Type B pancreatic cell (in vitro differentiated cells): ENCODE measurements at places on chromosomes 2 and 18. TPM values are rescaled to one million over a fixed set of nuclear protein-coding genes. Genes with fewer than 3 reads are reported as not detected.

LIPG gene
- total RNA-seq: 16.9 and 22.7 TPM in 2 replicates

DNA sequence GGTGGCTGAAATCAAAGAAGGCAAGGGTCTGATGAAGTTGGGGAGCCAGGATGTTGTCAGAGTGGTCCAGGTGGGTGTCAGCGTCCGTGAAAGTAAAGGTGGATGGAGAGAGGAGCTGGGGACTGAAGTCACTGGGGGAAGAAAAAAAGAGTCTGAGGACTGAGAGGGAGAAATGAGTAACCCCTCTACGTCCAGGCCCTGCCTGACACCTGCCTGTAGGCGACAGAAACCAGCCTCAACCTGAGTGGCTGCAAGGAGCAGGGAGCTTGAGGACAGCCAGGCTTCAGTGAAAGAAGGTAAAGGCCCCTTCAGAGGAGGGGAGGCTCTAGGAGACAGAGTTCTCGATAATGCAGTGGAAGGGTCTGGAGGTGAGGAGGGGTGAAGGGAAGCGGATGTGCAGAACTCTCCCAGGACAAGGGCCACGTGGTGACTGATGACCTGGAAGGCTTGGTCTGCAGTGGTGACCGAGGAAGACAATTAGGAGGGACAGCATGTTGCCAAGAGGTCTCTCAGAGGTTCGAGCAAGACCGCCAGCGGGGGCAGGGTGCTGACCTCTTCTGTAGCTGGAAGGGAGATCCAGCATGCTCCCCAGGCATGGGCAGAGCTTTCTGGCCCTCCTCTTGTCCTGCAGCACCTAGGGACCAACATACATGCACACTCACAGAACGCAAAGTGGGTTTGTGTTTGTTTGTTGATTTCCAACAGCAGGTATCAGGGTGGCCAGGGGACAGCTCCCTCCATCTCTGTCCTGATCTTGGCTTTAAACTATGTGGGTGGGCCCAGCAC is 86.6 kb upstream of the TMEM247 start:
- no peak overlapping the region for H3K4me3 ChIP-seq
- H3K36me3 ChIP-seq: peaks cover 7% of the 10 kb centered on the region
- peak overlapping the region; percentile 27 for H3K27ac ChIP-seq
- peaks cover 9% of the 10 kb centered on the region for H3K4me1 ChIP-seq
- peak; percentile 64 for DNase-seq
- H3K27me3 ChIP-seq: no peaks in the 10 kb centered on the region

GRCh38 chr18:69580107-69580506 is 179.4 kb downstream of the DOK6 start:
- H3K4me3 ChIP-seq: no peak overlapping the region
- DNase-seq: no peak
- H3K36me3 ChIP-seq: no peaks in the 10 kb centered on the region
- H3K27ac ChIP-seq: no peak overlapping the region
- H3K4me1 ChIP-seq: no peaks in the 10 kb centered on the region
- H3K27me3 ChIP-seq: no peaks in the 10 kb centered on the region

DNA sequence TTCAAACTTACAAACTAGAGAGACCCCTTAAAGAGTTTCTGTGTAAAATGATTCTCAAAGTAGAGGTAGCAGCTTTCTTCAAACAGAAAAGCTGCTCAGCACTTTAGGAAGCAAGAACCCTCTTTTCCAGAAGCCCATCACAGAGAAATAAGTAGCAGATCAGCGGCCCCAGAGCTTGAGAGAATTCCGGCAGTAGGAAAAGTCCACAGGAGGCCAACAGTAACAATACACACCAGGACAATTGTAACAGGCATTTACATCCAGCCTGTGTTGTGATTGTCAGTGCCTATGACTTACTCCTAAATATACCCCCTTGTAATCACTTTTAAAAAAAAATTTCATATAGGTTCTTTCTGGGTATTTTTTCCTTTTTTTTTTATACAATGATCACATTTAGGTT is 161.4 kb upstream of the ACVR2A start:
- H3K27ac ChIP-seq: no peak overlapping the region
- no peak for DNase-seq
- H3K4me3 ChIP-seq: no peak overlapping the region
- H3K4me1 ChIP-seq: no peaks in the 10 kb centered on the region

DNA sequence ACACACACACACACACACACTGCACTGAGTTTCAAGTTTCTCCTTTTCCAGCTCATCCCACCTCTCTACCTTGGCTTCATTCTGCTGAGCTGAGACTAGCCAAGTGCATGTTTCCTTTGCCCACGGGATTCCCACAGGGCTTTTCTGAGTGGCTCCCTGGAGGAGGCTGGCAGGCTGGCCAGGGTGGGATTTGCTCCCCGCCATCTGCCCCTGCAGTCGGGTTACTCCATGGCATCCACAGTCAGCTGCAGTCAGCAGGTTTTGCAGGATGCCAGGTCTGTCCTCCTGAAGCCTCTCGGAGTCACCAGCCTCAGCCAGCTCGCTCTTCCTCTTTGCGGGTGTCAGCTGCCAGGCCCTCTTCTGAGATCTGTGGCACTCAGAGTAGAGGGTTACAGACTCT is 783.7 kb upstream of the SOX11 start:
- H3K4me3 ChIP-seq: no peak overlapping the region
- no peak overlapping the region for H3K27ac ChIP-seq
- H3K36me3 ChIP-seq: no peaks in the 10 kb centered on the region
- no peaks in the 10 kb centered on the region for H3K4me1 ChIP-seq

GALNT13 gene
- total RNA-seq: 5.9 and 11.2 TPM in 2 replicates

DNA sequence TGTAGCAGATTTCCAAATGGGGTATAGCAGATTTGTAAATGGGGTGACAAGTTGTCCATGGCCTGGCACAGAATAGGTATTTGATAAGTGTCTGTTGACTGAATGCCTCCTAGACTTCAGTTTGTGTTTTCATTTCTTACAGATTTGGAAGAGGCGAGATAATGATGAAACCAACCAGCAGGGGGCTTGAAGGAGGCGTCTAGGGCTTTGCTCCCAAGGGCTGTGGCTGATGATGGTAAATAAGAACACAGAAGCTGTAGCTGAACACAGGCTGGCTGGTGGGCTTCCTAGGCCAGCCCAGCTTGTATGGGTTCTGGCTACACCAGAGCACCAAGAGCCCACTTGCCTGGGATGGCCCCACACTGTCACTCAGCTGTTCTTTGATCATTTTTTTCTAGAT is 19.4 kb downstream of the SFTPB start:
- no peaks in the 10 kb centered on the region for H3K4me1 ChIP-seq
- H3K27ac ChIP-seq: peak overlapping the region; percentile 62
- DNase-seq: no peak

MARCO gene
- 1.1 and 1.6 TPM in 2 replicates for total RNA-seq

GRCh38 chr18:68667121-68667520 is 47.8 kb downstream of the TMX3 start:
- H3K36me3 ChIP-seq: no peaks in the 10 kb centered on the region
- H3K4me1 ChIP-seq: no peaks in the 10 kb centered on the region
- H3K27me3 ChIP-seq: peaks cover 5% of the 10 kb centered on the region
- H3K27ac ChIP-seq: no peak overlapping the region
- no peak for DNase-seq
- no peak overlapping the region for H3K4me3 ChIP-seq

GRCh38 chr2:11753452-11753885 is 7.0 kb downstream of the LPIN1 start:
- peaks cover 7% of the 10 kb centered on the region for H3K27me3 ChIP-seq
- no peak for DNase-seq
- H3K36me3 ChIP-seq: peaks cover 3% of the 10 kb centered on the region

DNA sequence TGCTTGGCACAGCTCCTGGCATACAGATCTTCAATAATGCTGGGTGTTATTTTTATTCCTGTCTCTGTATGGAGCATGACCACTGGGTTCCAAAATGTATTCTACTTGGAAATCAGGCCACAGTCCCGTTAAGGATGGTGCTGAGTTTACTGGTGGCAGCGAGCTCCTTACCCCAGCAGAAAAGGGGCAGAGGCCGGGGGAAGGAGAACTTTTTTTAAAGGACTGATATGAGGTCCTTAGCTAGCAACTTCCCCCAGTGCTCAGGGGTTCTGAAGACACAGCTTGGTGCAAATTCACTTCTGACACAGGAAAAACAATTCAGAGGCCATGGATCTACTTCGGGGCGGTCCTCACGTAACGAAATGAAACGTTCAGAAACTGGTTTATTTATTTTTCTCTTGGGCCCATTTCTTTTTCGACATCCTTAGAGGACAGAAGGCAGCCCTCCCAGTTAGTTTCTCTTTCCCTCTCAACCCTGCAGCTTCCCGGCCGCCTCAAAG is 872 bp downstream of the RDH14 start:
- DNase-seq: no peak
- no peaks in the 10 kb centered on the region for H3K27me3 ChIP-seq
- H3K27ac ChIP-seq: peak overlapping the region; percentile 92
- peaks cover 33% of the 10 kb centered on the region for H3K4me1 ChIP-seq

GRCh38 chr2:10400568-10400977 is 47.6 kb downstream of the ODC1 start:
- peaks cover 4% of the 10 kb centered on the region for H3K4me1 ChIP-seq
- no peak overlapping the region for H3K4me3 ChIP-seq
- H3K27me3 ChIP-seq: no peaks in the 10 kb centered on the region

DNA sequence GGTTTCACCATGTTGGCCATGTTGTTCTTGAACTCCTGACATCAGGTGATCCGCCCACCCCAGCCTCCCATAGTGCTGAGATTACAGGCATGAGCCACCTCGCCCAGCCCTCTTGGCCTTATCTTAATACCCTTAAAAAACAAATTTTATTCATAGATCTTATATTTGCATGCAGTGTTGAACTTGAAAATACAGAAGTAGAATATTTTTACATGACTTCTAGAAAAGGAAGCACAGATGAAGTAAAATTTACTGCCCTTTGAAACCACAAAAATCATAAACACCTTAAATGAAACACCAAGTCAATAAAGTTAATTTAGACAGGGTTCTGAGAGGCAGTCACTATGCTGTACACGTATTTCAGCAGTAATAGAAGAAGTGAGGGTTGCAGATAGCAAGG is 145.7 kb downstream of the CERS6 start:
- H3K36me3 ChIP-seq: peaks cover 44% of the 10 kb centered on the region
- no peak for DNase-seq
- no peak overlapping the region for H3K27ac ChIP-seq
- no peak overlapping the region for H3K4me3 ChIP-seq
- peaks cover 21% of the 10 kb centered on the region for H3K4me1 ChIP-seq
- H3K27me3 ChIP-seq: no peaks in the 10 kb centered on the region

ESPNL gene
- 0.12 and 0.24 TPM in 2 replicates for total RNA-seq
